ENCODE measurements at places on chromosomes 12 and 14.

DNA sequence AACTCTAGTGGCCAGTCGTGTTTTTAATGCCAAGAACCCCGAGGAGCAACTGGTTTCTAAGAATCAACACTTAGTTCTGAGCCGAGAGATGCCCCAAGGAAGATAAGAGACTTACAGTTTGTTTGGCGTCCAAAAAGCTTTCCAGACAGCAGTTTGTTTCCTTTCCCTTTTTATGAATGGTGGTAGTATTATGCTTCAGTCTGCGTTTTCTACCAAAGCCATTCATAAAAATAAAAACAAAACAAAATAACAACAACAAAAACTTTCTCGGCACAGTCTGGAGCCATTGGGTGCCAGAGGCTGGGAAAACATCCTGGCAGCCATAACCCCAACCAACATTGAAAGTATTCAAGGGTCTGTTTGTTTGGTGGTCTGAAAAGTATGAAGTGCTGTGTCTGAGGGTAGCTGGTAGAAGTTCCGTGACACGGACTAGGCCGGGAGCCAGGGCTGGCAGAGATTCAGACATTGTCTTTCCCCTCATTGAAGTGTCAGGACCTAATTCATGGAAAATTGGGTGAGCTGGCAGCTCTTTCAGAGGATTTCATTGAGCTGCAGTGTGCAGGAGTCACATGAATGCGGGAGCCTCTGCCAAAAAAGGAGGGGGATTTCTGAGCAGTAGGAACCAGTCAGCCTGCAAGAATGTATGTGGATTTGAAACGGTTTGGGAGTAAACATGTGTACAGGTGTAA lies 124.2 kb downstream of the HMGA2 start:
- DNase-seq: no peak

- no peak for DNase-seq
Measured at GRCh38 chr12:120820884-120821510, 83.2 kb downstream of the SPPL3 start.

DNA sequence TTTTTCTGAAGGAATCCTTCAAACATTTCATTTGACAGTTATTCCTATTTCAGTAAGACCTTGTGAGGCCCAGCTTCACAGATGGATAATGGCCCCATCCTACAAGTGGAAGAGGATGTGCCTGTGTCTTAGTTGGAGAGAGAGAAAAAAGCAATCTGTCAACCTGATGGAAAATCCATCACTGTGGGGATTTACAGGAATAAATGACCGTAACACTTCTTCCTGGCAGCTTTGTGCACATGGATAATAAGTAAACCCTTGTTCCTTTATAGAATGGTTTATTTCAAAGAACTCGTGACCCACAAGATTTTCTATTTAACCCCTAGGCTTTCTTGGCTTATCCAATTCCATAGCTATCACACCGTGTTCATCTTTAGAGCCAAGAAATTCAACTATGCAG lies 121.4 kb upstream of the PCED1B start:
- no peak for DNase-seq

GRCh38 chr14:59852350-59852749 lies 18.2 kb downstream of the RTN1 start:
- no peak for DNase-seq

DNA sequence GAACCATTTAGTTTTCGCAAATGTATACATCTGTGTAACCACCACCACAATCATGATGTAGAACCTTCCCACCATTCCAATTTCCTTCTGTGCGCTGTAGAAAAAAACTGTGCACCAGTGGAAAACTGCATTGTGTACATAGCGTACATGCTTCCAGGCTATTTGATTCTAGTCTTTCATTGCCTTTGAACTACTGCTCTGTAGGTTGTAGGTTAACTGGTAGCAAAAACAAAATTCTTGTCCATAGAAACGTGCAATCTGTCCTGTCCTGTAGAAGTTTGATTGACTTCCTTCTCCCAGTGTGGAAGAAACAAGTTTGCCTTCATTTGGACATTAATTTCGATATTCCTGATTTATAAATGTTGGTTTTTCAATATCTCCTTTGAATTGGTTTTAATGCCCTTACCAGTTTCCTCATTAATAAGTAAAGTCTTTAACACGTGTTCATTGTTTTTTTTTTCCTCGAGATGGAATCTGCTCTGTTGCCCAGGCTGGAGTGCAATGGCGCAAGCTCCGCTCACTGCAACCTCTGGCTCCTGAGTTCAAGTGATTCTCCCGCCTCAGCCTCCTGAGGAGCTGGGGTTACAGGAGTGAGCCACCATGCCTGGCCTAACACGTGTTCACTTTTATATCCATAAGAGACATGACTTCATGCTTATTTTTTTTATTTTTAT lies 3.6 kb upstream of the ISM2 start:
- no peak for DNase-seq

DNA sequence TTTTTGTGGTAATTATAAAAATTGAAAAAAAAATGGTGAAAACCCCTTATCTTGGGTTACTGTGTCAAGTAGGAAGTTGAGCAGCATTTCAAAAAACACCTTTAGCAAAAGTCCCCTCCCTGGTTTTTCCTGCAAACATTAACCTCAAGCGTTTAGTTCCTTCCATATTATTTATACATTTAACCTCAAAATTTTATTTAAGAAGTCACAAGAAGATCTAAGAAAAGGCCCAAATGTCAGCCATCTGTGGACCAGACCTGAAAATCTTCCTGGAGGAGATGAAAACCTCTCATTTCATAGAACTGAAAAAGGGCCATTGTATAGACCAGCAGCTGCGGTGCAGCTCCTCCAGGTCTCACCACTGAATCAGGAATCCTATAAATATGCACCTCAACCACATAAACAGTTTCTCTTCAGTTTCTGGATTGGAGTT lies 40.4 kb upstream of the BTG1 start:
- DNase-seq: no peak

DNA sequence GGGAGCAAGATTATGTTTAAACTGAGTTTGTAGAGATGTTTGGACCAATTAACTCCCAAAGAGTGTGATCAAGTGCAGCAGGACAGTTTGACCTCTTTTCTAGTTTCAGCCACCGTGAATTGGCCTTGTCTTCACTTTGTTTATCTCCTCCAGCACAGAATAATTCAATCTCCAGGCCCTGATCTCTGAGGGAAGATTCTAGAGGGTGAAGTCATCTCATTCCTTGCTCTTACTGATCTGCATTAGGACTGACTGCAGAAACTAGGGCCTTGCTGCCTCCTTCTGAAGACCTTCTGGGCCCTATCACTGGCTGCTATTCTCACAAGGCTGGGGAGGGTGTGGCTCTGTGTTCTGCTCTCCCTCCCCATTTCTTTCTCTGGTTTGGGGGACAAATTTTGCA lies 29.4 kb downstream of the C12orf75 start:
- DNase-seq: no peak

DNA sequence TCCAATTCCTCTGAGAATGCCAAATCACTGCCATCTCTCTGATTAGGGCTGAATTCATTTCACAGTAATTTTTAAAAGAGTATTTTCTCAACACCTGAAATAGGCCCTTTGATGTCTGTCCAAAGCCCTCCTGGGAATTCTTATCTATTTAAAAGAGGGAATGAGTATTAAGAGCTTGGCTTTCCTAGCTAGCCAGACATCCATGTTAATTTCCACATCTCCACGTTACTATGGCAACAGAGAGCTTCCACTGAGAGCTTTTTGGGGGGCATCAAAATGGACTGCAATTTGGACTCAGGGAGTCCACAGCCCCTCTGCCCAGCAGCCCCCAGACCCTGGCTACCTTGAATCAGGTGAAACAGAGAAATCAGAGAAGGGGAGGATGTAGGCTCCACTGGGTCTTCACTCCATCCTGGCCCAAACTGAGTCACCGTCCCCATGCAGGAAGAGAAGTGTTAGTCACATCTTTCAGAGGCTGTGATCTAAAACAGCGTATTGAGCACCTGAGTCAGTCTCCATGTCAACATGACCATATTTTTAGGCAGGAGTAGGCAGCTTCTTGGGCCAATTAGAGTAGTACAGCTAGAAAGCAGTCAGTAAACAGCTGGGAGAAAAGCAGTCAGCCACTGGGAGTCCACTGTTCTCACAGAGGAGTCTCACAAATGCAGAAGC lies 7.0 kb upstream of the FICD start:
- DNase-seq: no peak

All from activated naive CD8-positive, alpha-beta T cell treated with anti-CD3 and anti-CD28 coated beads, Interleukin-2, amount 10 ng/mL, durations not matched to agents 7 days and 5 days (primary cell).